ENCODE measurements at places on chromosomes 2 and 18.

DNA sequence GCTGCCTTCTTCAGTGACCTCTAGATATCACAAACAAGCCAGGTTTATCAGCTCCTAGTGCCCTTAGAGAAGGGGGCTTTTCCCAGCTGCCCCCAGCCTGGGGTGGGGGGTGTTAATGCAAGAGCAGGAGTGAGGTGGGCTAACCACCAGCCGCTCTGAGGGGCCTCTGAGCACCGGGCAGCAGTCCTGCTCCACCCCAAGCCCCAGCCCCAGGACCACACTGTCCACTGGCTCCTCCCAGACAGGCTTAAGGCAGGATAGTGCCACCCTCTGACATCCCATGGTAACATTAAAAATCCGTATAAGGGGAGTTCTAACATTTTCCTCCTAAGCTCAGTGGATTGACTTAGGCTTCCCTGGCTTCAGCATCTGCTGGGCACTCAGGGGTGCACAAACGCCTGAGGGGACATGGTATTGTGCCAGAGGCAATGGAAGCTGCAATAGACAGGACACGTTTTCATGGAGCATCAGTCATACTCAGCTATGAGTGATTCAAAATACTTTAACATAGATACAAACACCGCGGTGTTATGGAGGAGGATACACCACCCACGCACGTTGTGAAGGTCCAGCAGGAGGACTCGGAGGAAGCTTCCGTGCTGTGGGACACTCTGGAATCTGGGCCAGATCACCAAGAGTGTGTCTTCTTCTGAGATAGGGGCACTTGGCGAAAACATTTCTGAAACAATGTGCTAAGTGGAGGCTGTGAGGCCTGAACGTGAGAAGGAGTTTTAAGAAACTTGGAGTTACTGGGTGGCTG, 112.7 kb upstream of the EPC2 start:
- DNase-seq: no peak

- DNase-seq: no peak
Measured at GRCh38 chr2:176035013-176035691, 33.1 kb upstream of the LNPK start.

DNA sequence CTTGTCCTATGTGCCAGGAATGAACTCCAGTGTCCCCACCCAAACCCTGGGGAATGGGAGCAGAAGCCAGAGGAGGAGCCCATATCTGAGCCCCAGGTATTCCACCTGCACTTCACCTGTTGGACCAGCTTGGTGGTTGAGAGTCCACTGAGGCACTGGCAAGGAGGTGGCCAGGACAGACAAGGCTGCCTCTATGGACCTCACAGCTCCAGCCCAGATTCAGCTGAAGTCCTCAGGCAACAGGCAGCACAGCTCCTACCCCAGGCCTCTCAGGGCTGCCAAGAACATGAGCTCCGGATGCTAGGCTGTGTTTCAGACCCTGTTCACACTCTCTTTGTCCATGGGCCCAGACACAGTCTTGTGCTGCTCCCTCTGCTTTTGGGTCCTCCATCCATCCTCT, 2.9 kb upstream of the IL1F10 start:
- no peak for DNase-seq

- DNase-seq: no peak
Measured at GRCh38 chr2:225156853-225157451, 114.7 kb upstream of the DOCK10 start.

DNA sequence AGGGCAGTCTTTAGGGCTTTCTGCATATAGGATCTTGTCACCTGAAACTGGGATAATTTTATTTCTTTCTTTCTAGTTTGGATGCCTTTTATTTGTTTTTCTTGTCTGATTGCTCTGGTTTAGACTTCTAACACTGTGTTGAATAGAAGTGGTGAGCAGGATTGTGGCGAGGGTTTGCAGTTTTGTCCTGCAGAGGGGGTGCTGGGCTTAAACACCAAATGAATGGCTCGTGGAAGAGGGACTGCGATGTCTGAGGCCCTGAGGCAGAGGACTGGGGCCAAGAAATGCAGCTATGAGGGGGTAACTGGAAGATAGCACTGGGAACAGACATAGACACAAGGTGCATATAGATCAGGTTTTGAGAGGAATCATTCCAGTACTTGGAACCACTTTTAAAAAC, 20.5 kb downstream of the UBE2F start:
- no peak for DNase-seq

GRCh38 chr2:196537311-196537710, 102.2 kb upstream of the CCDC150 start:
- DNase-seq: no peak

- no peak for DNase-seq
Measured at GRCh38 chr2:237253046-237253702, 160.8 kb downstream of the COL6A3 start.

- no peak for DNase-seq
Measured at GRCh38 chr2:12737738-12738485, 21.2 kb downstream of the TRIB2 start.

DNA sequence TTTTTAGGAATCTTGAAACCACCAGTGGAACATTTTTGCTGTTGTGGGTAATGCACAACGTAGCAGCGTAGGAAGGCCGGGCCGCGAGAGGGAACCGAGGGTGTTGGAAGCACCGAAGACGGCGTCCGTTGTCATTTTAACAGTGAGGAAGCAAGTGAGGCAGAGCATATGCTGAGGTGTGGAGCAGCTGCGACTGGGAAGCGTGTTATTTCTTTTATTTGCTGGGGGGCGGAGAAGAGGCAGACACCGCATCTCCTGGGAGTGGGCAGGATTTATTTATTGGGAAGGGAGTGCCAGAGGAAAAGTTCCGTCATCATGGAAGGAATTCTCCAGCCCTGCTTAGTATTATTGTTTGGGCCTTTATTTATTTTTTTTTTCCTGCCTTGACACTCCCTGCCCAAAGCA, 232.8 kb downstream of the KLHL29 start:
- no peak for DNase-seq

DNA sequence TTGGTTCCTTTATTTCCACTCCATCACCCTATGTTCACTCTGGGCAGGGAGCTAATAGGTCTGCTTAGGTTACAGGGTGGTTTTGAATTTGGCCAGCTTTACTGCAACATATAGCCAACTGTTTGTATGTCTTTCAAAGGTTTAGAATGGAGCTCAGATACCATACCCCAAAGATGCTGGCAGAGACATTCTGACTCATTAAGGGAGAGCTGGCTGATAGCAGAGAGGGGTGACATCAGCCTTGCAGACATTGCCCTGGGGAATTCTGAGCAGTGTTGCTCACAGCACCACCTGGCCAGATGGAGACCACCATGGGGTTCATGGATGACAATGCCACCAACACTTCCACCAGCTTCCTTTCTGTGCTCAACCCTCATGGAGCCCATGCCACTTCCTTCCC, 2.1 kb downstream of the PROKR1 start:
- no peak for DNase-seq

DNA sequence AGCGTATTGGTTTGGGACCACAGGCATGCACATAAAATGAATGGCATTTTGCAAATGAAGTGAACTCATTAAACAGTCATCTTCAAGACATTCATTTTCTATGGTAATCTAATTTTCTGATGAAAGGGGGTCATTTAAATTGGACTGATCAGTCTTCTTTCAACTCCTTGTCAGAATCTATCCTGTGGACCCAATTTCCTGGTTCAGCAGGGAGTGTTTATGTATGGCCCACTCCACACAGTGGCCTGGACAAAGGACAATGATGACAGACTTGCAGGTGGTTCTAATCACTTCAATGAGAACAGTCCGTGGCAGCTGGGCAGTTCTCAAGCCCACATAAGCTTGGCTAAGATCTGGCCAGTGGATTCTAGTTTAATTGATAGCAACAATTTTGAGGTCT, 448.1 kb downstream of the DCDC2C start:
- no peak for DNase-seq

DNA sequence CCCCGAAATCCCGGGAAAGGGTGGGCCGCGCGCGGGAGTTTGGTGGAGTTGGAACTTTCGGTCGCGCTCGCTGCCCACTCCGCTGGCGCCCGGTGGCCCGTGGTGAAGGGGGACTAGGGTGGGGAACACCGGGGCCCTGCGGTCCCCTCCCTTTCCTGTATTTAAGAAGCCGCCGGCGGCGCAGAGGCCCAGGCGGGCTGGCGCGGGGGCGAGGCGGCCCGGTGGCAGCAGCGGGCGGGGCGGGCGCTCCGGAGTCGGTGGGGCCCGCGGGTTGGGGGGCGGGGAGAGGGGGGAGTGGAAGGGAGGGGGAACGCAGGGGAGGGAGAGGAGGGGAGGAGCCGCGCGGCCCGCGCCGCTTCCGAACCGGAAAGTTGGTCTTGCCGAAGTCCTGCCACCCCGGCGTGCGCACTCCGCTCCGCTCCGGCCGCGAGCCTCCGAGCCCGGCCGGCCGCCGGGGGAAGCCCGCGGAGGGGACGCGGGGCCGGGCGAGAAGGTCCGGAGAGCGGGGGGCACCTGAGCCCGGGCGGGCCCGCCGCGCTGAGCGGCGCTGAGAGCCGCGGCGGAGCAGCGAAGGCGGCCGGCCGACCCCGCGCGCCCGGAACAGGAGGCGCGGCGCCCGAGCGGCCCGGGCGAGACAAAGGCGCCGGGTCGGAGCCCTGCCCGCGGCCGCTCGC, 425 bp upstream of the SALL3 start:
- DNase-seq: no peak

GRCh38 chr2:24509840-24510239, 18.8 kb downstream of the NCOA1 start:
- no peak for DNase-seq
